ENCODE measurements at places on chromosomes 5 and 9.

GRCh38 chr9:88828492-88828974, 162.7 kb upstream of the S1PR3 start:
- no peak for DNase-seq

- no peak for DNase-seq
Observed at GRCh38 chr5:124301850-124302249, 444.6 kb downstream of the ZNF608 start.

- DNase-seq, result no peak
Observed at GRCh38 chr5:79225026-79225425, 10.9 kb upstream of the JMY start.

DNA sequence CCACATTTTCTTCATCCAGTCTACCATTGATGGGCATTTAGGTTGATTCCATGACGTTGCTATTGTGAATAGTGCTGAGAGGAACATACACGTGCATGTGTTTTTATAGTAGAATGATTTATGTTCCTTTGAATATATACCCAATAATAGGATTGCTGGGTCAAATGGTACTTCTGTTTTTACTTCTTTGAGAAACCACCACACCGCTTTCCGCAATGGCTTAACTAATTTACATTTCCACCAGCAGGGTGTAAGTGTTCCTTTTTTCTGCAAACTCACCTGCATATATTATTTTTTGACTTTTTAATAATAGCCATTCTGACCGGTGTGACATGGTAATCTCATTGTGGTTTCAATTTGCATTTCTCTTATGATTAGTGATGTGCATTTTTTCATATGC, 82.2 kb upstream of the RFX3 start:
- no peak for DNase-seq

DNA sequence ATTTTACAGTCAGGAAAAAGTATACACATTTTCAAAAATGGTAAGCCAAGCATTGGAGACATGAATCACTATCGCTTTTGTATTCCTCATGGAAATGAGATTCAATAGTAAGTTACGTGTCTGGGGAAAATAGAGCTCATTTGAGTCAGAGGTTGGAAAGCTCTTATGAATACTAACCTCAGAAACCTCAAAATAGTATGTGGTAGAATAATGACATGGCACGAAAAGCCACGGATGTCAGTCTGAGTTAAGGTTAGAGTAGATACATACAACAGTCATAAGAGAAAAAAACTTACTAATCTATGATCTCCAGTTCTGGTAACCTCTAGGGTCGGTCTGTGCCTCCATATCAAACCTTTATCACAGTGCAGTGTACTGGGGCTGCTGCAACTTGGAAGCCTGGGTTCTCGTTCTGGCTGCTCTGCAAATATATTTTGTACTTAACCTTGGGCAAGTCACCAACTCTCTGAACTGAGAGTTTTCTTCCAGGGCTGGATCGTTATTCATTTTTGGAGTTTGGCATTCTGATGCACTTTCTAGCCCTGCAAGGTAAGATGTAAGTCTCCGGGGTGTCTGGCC, 31.8 kb downstream of the MAP1B start:
- DNase-seq, result no peak

GRCh38 chr5:56751572-56752313, 63.6 kb upstream of the MAP3K1 start:
- no peak for DNase-seq

DNA sequence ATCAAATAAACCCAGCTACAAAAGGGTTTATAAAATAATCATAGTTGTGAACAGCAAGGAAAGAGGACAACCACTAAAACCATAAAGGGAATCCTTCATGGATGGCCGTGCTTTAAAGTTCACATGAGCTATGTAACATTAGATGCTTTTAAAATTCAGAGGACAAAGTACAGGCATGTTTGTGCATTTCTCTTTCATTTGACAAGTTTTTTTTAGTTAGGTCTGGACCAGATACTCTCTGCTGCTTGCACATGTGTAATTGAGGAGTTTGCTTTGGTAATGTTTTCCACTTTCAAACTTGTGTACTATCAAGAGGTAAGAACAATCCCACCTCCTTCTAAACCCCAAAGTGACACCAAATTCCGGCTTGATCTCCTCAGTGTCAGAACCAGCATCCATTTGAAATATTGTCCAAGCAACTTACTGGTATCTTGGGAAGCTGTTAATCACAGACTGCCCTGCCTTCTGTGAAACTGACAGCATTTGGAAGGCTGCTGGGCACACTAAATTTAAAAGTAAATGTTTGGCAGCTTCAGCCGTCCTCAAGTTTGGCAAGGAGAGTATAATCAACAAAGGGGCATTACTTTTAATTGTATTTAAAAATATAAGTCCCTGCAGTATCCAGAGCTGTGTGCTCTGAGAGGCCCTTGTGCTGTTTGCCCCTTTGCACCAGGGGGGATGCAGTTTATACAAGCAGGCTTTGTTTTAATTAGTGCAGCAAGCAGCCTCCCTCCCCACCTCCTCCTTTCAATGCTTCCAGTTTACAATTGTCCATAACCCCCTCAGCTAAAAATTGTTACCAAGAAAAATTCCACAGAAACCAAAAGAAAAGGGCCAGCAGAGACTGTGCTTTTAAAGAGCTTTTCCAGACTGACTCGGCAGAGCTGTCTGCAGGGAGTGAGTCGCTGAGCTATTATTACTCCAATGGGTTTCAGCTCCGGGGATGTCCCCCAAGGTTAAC, 328.3 kb upstream of the MPDZ start:
- DNase-seq, result no peak

DNA sequence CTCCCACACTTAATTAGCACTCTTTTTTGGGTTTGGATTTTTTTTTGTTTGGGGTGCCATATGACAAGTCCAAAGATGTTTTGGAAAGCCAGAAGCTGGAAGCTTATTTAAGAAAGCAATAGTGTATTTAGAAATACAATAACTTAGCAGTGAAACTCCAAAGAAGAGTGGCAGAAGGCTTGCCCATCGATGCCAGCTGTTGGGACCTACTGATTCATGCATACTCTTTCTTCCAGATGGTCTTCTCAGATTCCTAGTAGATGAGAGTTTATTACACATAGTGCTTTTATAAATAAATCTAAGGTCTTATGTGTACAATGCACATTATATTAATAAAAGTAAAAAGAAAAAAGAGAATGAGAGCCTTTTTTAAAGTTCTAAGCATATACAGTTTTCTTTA, 374.6 kb downstream of the OSTF1 start:
- DNase-seq, result no peak

GRCh38 chr5:56981548-56982315, 29.8 kb upstream of the MIER3 start:
- no peak for DNase-seq

DNA sequence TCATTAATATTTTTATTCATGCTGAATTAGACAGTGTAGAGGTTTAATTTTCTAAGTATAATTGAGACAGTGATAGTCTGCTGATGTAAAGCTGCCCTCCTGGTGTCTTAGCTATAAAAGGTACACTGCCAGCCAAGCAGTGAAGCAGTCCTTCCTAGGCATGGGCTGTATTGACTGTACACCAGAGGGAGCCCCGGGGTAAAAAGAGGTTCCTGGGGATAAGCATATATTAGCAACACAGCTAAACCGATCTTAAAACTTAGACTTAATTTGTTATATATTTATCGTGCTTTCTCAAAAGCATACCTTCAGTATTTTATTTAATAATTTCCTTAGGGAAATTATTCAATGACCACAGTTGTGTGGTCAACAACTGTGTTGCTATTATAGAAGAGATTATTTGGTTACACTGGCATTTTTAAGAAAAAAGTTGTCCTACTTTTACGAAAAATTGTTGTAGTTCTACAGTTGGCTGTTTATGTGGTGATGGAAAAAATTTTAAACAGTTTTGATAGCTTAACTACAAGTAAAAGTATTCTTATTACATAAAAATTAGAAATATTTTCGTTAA, 68.8 kb downstream of the ELL2 start:
- no peak for DNase-seq

Data from stimulated activated CD8-positive, alpha-beta memory T cell treated with anti-CD3 and anti-CD28 coated beads, Interleukin-7, amount 100 ng/mL, for 1 hour (primary cell).